ENCODE measurements at places on chromosomes 12 and 14.
A peak's percentile ranks its signal among the peaks of the same experiment; 100 is the strongest.

DNA sequence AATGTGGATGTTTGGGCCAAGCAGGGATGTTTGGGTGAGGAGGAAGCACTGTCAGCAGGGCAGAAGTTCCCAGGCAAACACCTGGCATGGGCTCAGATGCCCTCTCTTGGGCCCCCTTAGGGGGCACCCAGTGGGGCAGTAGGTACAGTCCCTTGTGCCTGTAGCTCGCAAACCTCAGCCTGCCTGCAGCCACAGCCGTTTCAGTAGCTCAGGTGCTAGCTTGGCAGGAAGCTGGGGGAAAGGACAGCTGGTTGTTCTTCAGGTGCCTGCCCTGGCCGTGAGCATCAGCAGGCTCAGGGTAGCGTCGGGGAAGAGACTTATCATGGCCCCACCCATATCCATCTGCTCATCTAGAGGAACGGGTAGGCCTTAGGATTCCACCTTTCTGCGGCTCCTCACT, 67.5 kb downstream of the B4GALNT3 start:
- DNase-seq, result no peak

GRCh38 chr14:58744801-58745394, 107.1 kb downstream of the DACT1 start:
- no peak for DNase-seq

DNA sequence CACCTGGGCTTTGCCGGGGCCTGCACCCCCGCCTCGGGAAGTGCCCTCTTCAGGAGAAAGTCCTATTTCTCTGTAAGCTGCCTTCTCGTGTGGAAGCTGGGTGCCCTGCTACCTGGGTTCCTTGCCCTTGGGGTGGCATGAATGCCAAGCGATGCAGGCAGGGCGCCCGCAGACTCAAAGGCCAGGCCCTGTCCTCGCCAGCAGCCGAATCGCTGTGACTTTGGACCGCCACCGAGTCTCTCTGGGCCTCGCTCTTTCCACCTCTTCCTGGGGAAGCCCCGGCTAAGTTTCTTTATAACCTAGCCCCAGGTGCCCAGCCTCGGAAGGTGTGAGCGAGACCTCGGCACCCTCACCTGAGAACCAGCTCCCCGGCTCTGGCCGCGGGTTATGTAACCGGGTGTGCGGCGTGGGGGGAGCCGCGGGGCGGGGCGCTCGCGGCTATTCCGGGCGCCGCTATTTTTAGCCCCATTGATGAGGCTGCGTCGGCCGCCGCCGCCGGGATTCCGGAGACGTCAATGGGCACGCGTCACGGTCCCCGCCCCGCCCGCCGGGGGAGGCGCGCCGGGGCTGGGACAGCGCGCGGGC, 14.6 kb upstream of the NR4A1 start:
- peak; percentile 77 for DNase-seq

- DNase-seq, result no peak
Measured at GRCh38 chr14:100034961-100035500, 30.2 kb upstream of the EVL start.

DNA sequence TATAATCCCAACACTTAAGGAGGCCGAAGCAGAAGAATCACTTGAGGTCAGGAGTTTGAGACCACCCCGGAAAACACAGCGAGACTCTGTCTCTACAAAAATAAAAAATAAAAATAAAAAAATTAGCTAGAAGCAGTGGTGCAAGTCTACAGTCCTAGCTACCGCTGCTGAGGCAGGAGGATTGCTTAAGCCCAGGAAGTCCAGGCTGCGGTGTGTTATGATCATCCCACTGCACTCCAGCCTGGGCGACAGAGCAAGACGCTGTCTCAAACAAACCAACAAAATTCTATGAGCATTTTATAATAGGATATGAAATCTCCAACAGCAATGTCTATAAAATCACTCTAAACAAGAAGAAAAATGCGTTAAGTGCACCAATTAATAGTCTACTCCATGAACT, 75.3 kb downstream of the PPP1R12A start:
- no peak for DNase-seq

DNA sequence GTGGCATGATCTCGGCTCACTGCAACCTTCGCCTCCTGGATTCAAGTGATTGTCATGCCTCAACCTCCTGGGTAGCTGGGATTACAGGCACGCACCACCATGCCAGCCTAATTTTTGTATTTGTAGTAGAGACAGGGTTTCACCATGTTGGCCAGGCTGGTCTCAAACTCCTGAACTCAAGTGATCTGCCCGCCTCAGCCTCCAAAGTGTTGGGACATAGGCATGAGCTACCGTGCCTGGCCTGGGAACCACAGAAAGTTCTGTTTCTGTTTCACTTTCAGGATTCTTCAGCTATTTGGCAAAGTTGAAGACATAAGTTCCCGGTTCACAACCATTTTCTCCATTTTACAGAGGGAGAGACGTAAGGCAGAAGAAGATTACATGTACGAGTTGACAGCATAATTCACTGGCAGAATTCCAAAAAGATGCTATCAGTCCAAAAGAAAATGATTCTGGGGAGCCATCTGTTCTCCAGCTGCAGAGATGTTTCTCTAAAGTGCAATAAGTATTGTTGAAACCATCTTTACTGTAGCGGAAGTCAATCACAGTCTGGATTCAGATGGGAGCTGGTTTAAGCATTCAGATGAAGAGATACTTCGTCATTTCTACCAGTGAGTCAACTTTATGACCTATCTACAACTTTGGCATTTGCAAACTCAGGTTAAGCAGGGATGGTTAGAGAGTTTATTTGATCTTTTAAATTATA, 8.1 kb upstream of the RNF34 start:
- no peak for DNase-seq

- DNase-seq, result no peak
Measured at GRCh38 chr14:98931911-98932310, 340.1 kb downstream of the BCL11B start.

GRCh38 chr14:85471744-85472143, 58.2 kb upstream of the FLRT2 start:
- no peak for DNase-seq

- no peak for DNase-seq
Measured at GRCh38 chr12:109730306-109731145, 16.9 kb downstream of the FAM222A start.

DNA sequence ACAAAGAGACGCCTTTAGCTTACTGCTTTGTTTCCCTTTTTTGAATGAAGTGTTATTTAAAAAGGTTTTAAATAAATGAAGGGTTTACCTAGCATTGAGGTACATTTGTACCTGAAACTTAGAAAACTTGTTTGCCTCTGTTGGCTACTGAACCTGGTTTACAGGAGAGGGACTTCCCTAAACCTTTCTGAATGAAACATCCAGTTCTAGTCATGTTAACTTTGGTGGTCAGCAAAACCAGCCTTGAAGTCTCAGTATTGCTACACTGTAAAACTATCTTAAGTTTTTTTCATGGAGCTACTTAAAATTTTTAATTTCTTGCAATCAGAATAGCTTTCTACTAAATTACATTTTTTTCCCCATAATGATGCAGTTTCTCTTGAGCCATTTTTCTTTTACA, 38.2 kb downstream of the RASSF8 start:
- DNase-seq, result no peak

- DNase-seq, result peak; percentile 27
Measured at GRCh38 chr12:127108360-127109215, 1158.4 kb upstream of the TMEM132C start.

DNA sequence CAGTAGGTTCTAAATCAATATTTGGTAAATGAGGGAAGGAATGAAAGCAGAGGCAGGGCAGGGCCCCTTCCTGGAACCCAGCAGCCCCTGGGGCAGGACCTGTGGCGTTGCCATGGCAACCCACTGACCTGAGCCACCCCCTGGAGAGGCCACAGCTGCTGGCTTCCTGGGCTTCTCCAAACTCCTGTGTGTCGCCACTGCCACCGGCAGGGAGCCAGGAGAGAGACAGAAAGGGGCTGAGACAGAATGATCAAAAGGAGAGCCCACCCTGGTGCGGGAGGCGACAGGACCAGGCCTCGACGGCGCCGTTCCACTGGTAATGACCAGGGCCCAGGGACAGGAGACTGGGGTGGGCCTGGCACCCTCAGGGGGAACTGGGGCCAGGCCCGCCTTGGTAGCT, 18.2 kb downstream of the RFX4 start:
- DNase-seq, result no peak

DNA sequence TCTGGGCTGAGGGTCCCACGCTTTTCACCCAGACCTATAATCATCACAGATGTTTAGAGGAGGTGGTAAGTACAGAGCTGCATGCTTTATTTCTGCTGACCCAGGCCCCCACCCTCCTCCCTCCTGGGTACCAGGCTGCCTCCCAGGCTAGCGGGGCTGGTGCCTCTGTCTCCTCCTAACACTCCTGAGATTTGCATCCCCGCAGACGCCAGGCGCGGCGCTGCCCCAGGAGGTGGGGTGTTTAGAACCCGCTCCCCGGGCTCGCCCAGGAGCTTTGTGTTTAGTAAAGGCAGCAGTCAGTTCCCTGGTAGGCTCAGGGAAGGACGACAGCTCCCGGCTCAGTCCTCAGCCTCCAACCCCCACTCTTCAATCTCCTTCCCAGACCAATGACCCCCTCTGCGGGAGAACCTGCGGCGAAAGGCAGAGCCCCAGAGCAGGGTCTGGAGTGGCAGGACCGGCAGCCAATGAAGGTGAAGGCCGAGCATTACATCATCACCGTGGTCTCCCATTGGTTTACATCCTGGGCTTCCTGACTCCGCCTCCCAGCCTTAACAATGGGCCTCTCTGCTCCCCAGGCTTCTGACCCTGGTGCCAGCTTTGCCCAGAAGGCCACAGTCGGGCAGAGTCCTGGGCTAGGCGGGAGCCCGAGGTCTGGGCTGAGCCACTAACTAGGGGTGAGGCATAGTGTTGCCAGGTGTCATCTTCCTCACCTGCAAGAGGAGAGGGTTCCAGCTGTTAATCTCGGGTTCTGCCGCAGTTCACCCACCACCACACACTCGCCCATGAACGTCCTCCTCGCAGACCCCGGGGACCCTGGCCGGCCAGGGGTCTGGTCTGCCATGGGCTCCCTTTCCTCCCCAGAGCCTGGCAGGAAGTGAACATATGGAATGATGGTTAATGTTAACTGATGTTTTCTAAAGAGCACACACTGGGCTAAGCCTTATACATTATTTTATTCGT, 57.5 kb downstream of the CALM1 start:
- DNase-seq, result no peak

GRCh38 chr12:79690638-79691510, at the start of gene PAWR:
TSS of gene PAWR (minus strand) at chr12:79690964. CDS start at chr12:79690244, 720 bp downstream.
- peak; percentile 89 for DNase-seq

GRCh38 chr12:9214534-9214933, 6.3 kb upstream of the PZP start:
- no peak for DNase-seq

DNA sequence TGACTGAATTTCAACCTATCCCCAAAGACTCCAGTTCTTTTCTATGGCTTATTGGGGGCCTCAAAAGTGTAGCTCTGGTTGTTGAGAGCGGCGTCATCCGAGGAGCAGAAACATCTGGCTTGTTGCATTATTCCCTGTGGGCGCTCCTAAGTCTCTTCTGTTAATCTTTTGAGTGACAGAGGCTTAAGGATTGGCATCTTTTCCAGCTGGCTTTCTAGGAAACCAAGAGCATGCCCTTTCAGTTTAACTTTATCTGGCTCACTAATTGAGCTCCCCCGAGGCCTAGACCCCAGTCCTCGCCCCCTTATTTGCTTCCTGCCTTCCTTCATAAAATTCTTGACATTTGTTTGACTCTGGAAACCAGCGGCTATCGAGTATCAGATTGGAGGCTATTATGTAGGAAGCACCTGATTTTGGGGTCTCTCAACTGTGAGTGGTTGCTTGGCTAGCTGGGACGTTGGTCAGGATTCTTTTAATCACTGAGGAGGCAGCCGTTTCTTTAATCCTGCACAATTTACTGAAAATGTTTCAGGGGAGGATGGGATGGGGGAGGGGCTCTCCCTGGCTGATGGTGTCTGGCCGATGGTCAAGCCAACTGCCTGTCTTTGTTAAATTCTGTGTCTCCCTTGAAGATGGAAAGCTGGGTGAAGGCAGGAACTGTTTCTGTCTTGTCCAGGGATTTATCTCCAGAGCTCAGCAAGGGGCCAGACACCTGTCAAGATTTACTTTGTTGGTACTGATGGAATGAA, 3.1 kb downstream of the SMOC1 start:
- DNase-seq, result no peak

DNA sequence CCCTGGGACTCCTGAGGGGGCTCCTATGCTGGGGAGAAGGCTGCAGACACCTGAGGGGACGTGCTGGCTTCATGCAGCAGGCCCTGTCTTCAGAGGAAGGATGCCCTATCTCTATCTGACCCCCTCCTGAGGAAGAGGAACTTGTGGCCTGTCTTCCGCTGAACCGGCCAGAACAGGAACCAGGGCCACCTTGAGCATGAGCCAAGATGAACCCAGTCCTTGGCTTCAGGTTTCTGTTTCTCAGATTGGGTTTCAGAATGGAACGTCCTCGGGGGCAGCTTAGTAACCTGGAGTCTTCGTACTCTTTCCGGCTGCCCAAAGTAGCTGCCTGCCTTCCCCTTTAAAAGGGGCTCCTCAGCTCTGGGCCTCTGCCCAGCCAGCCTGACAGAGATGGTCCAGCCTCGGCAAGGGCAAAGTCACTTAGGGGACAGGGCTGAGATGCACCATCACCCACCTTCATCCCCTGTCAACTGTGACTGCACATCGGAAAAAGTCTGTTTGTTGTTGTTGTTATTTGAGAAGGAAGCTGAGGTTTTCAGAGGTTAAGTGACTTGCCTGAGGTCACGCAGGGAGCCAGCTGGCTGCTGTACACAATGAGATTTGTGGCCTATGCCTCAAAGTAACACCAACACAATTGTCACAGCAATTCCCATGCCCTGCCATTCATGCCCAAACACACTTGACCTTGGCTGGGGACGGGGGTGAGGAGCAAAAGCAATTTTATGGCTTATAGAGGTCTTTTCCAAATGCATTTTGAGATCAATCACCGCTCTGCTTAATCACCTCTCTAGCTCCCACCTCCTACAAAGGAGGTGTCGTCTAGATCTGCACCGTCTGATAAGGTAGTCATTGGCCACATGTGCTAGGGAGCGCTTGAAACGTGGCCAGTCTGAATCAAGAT, 13.4 kb downstream of the ASB2 start:
- DNase-seq, result no peak

DNA sequence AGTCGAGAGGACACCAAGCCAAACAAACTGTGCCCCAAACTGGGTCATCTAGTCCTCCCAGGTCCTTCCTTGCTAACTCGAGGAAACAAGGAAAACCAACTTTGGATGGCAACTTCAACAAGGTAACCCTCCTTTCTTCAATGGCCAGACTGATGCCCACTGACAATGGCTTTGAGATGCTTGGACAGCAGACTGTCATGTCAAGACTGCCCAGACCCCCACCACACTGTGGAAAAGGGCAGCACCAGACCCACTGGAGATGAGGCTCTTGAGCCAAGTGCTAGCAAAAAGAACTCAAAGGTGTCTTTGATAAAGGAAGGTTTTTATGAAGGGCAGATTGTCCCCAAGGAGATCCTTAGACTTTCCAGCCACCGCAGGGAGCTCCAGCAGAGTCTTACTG, 9.0 kb upstream of the CDH24 start:
- DNase-seq, result no peak

DNA sequence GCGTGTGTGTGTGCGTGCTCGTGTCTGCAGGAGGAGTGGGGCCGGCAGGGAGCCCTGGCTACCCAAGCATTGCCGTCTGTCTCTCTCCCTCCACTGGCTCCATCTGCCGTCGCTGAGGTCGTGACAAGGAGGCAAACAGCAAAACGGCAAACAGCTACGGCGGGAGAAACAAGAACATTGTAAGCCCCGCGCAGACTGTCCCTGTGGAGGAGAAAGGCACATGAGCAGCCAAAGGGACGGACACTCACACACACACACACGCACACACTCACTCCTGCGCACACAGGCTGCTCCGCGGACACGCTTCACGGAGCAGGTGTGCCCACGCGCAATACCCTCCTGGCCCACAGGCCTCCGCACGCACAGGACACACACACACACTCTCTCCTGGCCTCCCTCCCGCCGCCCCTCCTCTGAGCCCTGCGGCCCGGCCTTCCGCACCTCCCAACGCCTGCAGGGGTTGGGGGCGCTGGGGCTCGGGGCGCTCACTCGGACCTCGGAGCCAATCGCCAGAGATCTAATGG, 905 bp downstream of the CISTR start:
- DNase-seq, result peak; percentile 36

Measured in NCI-H345 (cell line).